CD4-positive, alpha-beta T cell treated with Interleukin-21 for 1 hour (primary cell): ENCODE measurements at places on chromosomes 1 and 21.

GRCh38 chr1:212179394-212180076, 105.7 kb upstream of the PPP2R5A start:
- no peak for DNase-seq

DNA sequence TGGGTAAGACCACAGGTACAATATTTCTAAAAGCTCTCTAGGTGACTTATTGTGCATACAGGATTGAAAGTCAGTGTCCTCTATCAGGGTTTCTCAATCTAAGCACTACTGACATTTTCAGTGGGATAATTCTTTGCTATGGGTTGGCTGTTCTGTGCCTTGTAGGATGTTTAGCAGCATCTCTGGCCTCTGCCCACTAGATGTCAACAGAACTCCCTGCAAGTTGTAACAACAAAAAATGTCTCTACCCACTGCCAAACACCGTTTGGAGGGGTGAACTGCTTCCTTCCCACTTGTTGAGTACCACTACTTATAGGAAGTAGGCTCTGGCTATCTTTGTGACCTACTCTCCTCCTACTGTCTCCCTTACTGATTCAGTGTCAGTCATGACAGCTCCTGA, 90.1 kb upstream of the ZRANB2 start:
- no peak for DNase-seq

- DNase-seq, result peak; percentile 28
Observed at GRCh38 chr1:160471253-160471652, 51.8 kb downstream of the SLAMF6 start.

DNA sequence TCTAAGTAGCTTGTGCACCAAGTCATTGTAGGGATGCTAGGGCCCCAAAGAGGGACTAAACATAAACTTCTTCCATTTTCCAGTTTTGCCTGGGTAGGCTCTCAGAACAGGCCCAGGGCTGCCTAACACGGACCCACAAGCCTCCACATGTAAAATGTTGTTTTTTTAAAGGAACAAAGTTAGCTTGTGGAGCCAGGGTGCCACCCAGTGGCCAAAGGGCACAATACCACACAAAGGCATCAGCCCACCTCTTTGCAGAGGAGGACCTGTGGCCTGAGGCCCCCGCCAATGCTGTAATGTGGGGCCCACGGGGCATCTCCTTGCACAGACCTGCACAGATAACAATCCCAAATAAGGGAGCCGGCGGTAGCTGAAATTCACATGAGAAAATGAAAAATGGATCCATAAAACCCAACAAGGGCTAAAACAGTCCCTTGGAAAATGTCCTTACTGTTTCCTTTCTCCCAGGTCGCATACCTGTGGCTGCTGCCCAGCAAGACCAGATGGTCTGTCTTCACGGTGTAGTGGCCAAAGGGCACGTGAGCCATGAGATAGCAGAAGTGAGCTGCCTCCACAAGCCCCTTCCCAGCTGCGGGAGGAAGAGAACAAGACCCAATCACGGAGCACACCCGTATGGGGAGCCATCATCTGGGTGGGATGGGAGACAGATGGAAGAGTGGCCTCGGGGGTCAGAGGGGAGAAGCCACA, 23.8 kb downstream of the SEC16B start:
- peak; percentile 2 for DNase-seq

DNA sequence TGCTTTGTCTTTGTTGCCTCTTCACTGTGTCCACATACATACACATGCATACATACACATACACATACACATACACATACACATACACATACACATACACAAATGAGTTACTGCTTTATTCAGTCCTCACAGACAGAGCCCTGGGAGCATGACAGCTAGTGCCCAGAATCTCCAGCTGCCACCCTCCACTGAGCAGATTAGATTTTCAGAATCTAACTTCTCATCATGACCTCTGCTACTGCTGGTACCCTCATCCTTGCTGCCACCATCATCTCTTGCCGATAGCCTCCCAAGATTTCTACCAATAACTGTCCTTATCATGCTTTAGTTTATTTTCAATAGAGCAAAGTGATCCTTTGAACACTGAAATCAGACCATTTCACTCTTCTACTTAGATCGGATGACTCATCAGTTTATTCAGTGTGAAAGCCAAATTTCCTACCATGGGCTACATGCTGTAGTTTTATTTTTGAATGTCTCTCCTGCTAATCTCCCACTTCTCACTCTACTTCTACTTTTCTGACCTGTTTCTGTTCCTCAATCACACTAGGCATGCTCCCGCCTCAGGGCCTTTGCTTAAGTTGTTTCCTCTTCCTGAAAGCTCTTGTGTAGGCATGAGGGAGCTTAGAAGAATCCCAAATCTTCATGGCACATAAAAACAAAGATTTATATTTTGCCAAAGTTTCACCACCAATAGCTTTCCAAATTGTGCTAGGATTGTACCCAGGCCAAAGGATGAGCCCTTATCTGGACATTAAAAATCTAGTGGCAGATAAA, 43.0 kb downstream of the ATP6V1G3 start:
- no peak for DNase-seq

GRCh38 chr1:32742956-32743355, 40.4 kb upstream of the SYNC start:
- DNase-seq, result no peak

DNA sequence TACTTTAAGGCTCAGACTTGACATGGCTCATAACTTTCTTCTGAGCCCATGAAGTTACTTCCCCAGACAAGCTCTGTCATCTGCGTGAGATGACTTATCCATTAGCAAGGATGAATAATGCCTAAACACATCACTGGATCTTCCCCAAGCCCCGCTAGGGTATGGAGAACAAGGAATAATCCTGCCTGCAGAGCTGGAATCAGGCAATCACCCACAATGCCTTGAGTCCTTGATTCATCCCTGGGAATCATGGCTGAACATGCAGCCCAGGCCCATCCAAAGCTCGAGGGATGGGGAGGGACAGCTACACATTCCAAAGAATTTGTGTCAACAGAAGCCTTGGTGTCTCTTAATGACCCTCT, 131.7 kb downstream of the PSMG1 start:
- no peak for DNase-seq

DNA sequence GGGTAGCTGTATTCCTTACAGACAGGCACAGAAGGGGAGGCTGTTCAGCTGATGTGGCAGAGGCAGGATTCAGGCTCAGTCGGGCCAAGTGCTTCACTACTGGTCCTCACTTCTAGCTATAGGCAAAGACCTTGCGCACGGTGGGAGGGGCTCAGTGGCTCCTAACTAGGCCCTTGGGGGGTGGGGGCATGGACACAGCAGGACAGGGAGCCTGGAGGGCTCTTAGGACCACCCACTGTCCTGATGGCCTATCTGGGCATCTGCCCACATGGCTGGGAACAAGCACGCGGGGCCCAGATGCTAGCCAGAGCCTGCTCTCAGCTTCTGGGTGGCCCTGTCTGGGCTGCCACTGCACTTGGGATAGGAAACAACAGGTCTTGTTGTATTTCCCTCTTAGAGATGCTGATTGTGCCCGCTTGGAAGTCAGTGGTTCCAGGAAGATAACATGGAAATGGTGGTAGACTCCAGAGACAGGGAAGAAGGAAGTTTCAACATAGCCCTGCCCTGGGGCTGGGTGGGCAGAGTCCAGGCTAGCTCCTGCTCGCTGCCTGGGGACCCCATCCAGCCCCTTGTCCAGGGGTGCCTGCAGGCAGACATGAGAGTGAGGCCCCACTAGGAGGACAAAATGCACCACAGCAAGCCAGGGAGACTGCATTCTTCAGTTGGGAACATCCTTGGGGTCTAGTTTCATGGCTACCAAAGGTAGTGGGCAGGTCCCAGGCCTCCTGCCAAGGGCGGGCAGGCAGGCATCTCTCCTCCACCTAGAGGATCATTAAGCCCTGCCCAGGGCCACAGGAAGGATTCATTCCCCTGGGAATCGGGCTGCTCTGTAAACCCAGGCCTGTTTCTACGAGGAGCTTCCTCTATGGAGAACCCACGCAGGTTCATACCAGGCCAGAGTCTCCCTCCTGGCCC, 102.5 kb downstream of the BCAR3 start:
- no peak for DNase-seq

- no peak for DNase-seq
Observed at GRCh38 chr1:37391211-37392011, 83.0 kb upstream of the ZC3H12A start.

DNA sequence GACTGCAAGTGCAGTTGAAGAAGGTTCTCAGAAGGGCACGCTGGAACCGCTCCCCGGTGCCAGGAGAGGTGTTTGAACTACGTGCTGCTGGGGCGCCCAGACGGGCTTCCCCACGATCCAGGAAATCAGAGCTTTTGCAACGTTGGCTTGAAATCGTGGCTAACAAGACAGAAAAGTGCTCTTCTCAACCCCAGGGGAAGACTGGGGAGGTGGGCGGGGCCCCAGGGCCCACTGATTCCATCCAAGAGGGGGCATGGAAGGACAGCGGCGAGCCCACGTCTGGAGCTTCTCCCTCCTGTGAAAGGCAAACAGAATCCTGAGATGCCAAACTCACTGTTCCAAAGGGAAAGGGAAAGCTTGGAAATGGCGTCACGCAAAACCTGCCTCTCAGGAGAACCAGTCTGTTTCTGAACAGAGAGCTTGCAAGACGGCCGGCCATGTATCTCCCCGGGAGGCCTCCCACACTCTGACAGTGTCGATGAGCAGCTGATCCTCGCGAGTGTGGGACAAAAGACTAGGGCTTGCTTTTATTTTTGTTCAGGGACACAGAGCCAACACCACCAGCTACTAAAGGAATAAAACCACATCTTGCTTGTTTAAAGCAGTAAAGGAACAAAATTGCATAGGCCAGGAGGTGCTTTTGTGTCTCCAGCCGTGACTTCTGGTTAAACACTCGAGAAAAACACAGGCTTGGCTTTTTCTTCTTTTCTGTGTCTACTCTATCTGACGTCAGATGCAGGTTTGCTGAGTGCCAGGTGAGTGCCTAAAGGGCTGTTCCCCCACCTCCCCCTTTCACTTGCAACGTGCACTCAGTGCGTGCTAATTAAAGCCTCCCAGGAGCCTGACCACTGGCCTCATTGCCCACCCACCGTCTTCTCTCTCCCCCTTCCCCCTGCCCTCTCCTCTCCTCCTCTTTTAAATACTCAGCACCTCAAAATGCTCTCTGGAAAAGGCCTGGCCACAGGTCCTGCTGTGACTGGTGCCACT, 41.5 kb downstream of the LRRC3 start:
- no peak for DNase-seq

DNA sequence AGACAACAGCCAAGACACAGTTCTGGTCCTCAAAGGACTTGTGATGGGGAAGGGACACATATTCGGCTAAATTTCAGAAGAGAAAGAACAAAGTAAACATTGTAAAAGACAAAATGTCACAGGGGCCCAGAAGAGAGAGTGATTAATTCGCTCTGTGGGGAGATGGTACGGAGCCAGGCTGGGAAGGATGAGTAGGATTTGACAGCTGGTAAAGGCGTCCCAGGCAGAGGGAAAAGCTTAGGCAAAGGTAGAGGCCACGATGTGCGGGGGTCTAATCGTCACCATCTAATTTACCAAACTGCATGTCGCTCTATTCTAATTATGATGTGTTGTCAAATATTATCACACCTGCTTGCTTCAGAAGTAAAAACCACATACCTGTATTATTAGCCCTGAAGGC, 17.3 kb upstream of the EFNA1 start:
- no peak for DNase-seq

DNA sequence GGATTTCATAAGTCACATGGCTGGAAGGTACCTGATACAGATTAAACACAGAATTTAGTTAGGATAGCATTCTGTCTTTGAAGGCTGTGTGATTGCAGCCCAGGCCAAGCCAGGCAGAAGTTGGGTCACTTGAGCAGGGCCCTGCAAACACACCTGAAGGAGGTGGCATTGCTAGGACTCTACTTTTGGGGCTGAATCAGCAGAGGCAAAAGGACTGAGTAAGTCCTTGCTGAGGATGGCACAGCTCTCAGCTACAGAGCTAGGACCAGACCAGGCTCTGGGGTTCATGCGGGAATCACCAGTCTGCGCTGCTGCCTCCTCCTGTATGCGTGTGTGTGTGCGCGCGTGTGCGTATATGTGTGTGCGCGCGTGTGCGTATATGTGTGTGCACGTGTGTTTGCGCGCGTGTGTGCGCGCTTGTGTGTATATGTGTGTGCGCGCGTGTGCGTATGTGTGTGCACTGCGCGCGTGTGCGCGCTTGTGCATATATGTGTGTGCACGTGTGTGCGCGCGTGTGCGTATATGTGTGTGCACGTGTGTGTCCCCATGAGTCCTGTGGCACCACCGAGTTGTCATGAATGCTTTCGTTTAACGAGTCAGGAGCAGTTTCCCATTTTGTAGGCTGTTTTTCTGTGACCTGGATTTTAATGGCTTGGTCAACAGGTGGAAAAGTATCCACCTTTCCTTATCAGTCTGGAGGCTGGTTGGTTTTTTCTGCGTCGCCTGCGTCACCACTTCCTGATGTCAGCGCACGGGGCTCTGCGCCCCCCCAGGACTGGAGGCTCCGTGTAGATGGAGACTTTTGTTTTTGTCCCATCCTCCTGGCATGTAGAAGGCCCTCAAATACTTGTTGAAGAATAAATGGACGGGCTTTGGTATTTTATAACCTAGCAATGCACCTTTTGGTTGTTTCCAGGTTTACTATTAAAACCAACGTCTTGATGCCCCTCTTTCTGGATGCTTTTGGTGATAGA, 34.7 kb downstream of the ADARB1 start:
- DNase-seq, result peak; percentile 21

GRCh38 chr1:201207046-201207445, 16.4 kb downstream of the IGFN1 start:
- no peak for DNase-seq

GRCh38 chr1:38128926-38129453, 82.4 kb upstream of the POU3F1 start:
- no peak for DNase-seq

GRCh38 chr1:28064064-28064463, 24.3 kb downstream of the EYA3 start:
- DNase-seq, result no peak

GRCh38 chr1:29282924-29283803, 46.8 kb downstream of the PTPRU start:
- DNase-seq, result peak; percentile 28

- no peak for DNase-seq
Observed at GRCh38 chr1:241063276-241063675, 293.7 kb downstream of the RGS7 start.

DNA sequence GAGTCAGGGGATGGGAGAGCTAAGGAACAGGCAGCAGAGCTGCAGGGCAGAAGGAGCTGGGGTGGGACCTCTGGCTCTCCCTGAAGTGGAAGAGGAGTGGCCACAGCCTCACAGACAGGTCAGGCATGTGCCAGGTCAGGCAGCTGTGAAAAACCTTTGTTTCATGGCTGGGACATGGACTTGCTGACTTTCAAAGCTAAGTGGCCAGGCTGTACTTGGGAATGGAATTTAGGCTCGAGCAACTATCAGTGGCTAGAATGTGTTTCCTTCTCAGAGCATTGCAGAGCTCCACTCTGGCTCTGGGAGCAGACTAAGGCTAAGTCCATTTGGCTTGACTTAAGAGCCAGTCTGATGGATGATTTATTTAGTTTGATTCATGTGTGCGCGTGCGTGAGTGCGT, 385.1 kb downstream of the LMX1A start:
- no peak for DNase-seq

DNA sequence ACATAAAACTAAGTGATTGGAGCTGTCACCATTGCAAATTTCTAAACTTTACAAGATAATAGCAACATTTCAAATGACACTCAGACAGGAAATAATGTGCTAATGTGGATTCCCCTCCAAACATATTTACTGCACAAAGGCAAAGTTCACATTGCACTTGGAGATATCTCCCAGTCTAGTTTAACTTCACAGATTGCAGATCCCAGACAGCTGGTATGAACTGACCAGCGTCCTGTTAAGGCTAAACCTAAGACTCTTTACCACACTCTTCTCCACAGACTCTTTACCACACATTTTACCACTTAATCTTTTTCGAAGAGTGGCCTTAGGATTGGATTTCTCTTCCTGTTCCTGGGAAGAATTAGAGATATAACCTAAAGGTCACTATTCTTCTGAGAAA, 40.6 kb upstream of the HSD3B1 start:
- DNase-seq, result no peak
